ENCODE measurements at places on chromosomes 4 and X.

GRCh38 chr4:3019145-3019846 lies 55.0 kb downstream of the HTT-AS start:
- DNase-seq, result no peak

DNA sequence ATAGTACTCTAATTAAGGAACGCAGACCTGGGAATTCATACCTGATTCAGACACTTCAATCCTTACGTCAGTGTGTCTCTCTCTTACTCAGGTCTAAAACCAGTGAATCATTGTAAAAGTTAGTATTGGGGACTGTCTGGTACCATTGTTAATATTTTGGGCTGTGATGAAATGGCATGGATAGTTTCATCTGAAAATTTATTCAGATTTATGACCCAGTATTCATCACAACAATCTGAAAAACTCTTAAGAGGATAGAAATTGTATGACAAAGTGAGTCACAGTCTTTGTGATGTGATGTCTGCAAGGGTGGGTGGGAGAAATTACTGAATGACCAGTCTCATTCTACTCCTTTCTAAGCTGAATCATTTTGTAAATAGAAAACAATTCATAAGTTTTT lies 10.3 kb downstream of the FGF2 start:
- no peak for DNase-seq

DNA sequence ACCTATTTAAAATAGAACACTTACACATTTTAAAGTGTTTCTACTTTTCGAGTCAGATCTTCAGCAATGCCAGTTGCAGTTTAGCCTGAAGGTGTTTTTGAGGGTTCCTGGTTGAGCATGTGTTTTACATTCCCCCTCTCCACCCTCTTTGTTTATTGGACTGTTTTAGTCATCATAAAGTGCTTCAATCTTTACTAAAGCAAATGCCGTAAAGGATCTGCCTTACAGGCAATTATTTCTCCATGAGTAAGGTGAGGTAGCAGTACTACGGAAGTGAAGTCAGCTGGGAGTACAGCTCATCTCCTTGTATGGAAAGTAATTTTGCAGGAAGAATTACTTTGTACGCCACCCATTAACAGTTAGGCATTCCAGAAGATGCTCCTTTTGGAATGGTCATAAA lies 36.9 kb downstream of the PDLIM5 start:
- no peak for DNase-seq

GRCh38 chr4:53783208-53783859 lies 192.0 kb upstream of the LNX1 start:
- no peak for DNase-seq

Data from activated CD4-positive, alpha-beta T cell treated with anti-CD3 and anti-CD28 coated beads, Interleukin-2, amount 10 ng/mL, durations not matched to agents 24 days and 14 days (primary cell).